ENCODE measurements at places on chromosomes 5 and 9.

- no peak for DNase-seq
Measured at GRCh38 chr5:55604611-55605067, 69.9 kb upstream of the PLPP1 start.

- DNase-seq: peak; percentile 82
Measured at GRCh38 chr5:132063090-132063911, 2.8 kb downstream of the IL3 start.

DNA sequence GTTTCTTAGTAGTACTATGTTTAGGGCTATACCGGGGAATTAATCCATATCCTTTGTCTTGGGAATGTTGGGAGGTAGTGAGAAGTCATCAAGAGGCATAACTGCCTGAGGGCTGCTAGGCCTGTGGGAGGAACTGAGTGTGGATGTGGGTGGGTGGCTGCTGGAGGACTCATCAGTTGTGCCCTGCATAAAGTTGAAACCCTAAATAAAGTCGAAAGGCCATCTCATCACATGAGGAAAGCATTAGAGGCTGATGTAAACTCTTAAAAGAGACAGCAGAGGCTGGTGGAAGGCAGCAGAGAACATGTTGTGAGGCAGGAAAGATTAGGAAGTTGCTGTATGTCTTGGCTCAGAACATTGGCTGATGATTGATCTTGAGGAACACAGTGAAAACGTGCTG lies 143.8 kb downstream of the MAST4 start:
- DNase-seq: no peak

DNA sequence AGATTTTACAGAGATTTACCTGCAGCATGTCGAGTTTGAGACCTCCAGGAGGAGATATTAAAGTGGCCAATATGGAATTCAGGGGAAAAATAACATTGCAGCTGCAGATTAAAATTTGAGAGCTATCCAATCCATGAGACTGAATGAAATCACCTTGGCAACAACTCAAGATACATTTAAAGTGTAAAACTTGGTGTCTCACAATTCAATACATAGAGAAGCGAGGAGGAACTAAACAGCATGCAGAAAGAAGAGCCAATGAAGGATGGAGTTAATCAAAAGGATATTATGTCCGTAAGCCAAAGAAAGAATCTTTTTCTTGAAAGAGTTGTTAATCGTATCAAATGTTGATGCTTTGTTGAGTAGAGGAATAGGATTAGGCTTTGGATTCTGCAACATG lies 455.1 kb downstream of the CDH18 start:
- DNase-seq: no peak

- no peak for DNase-seq
Measured at GRCh38 chr9:128123451-128124080, 4.0 kb downstream of the PTGES2 start.

DNA sequence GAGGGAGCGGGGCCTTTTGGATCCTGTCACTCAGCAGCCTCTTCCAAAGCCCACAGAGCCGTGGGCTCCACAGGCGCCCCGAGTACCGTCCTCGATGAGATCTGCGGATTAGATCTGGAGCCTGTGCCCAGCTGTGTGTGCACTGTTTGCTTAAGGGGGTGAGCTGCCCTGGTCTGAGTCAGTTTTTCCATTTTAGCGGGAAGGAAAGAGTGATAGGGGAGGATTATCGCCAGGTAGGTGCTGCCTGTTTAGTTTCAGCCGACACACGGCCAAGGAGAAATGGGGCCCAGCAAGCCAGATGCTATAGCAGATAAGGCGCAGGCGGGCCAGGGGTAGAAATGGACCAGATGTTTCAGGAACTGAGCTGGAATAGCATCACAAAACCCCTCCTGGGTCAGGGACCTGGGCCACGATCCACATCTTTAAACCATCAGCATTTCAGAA lies 18.1 kb downstream of the COL5A1 start:
- no peak for DNase-seq

- DNase-seq: no peak
Measured at GRCh38 chr5:74649421-74649973, 9.0 kb upstream of the ENC1 start.

DNA sequence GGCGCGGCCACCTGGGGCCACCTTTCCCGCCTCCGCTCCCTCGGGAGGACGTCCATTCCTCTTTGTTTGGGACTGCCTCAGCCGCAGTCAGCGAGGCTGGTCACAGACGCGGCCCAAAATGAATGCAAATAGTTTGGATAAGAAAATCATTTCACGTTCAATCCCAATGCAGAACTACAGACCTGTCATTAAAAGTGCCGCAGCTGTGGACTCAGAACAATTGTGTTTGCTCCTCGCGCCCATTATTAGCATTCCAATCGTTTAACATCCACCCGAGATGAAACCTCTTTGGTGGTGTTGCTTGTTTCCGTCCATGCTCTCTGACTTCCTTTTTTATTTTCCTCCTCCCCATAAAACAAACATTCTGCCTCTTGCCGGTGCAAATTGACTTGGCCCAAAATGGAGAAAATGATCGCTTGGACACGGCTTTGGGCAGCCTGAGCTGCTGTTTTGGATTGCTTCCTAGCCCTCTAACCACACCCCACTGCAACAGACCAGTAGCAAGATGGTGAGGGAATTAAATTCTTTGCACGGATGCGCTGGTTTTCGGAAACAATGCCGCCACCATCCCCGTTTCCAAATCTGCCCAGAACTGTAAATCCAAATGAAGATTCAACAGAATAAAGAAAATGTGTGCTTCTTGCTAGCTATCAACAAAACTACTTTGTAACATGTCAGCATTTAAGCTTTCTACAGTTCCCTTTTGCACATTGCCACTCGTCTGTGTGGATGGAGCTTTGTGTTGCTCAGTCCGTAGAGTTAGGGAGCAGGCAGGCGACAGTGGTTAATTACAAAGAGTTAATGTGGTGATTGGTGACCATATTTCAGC lies 784 bp downstream of the NLN start:
- DNase-seq: no peak

DNA sequence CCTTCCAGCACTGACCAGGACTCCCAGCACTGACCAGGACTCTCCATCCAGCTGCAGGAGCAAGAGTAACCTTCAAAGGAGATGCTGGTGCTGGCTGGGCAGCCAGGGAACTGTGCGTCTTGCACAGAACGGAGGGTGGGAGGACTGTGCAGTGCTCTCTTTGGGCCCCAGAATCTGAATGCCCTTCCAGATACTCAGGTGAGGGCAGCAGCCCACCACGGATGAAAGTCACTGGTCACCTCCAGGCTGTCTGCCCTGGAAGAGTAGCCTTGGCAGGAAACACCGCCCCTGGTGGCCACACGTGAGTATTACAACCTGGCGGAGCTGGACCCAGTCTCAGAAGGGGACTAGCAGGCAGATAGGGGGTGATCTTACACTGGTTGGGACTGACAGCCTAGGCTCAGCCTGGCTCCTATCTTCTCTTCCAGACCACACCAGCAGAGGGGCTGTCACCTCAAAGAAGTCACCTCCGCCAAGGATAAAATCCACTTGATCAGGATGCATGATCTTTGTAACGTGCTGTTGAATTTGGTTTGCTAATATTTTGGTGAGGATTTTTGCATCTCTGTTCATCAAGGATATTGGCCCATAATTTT lies 4.8 kb upstream of the SARDH start:
- DNase-seq: peak; percentile 77
